Activated T-cell treated with anti-CD3 and anti-CD28 coated beads, Interleukin-2, amount 50 U/mL, for 72 hours (primary cell): ENCODE measurements at places on chromosomes 7 and 10.

DNA sequence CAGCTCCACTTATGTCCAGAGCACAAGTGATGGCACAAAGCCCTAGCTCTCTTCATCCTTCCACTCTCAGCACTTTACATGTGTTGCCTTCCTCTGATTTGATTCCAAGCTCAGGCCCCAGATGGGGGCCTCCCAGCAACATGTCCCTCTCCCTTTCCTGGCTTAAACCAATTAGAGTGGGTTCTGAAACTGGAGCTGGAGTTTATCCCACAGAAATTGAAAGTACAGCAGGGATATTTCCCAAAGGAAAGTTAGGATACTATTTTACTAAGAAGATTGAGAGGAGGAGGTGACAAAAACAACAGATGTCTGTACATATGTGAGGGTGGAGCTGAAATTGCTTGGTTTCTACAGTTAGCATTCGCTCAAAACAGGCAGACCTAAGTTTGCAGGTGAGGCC lies 724.6 kb downstream of the AUTS2 start:
- DNase-seq: no peak

- DNase-seq: no peak
These were observed 138.7 kb downstream of the NRP1 start for GRCh38 chr10:33195608-33196376.

GRCh38 chr7:48148311-48148710 lies 22.9 kb upstream of the ABCA13 start:
- no peak for DNase-seq

GRCh38 chr10:101741938-101742337 lies 34.0 kb downstream of the FGF8 start:
- DNase-seq: no peak

DNA sequence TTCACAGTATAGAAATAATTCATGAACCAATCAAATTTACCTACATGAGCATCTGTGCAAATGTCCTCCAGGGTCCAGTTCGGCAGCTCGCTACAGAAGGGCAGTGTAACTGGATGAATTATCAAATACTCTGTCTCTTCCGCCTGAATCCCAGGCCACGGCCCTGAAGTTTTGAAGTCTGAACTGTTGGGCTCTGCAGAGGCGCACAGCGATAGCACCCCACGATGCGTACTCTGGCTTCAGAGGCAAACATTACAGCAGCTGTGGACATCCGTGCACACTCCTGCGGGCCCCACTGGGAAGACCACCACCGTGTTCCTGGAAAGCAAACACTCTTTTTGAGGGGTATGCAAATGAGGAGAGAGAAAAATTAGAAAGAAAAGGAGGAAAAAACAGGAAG lies 259.8 kb upstream of the TCERG1L start:
- no peak for DNase-seq

GRCh38 chr10:120086066-120086465 lies 193.5 kb downstream of the SEC23IP start:
- DNase-seq: no peak

GRCh38 chr10:27819781-27820531 lies 74.3 kb upstream of the MKX start:
- no peak for DNase-seq

DNA sequence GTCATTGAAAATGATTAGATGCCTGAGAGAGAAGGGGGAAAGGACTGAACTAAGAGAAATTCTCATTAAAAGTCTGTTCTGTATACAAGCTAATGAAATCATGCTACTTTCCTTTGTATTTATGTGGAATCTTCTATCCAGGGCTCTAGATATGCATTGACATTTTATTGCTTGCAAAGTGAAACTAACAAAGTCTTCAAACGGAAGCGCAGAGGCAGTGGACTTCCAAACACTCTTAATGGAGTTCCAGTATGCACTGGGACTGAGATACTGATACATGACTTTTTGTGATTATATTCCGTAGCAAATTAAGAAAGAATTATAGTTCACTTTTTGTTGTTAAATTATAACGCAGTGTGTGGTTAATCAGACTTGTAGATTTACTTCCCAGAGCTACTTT lies 166.8 kb upstream of the TBX20 start:
- no peak for DNase-seq

- no peak for DNase-seq
These were observed 156.8 kb upstream of the LYZL1 start for GRCh38 chr10:29131952-29132547.
